ENCODE measurements at places on chromosomes 13 and 19.

- DNase-seq: no peak
Measured at GRCh38 chr13:49620170-49620621, 8.1 kb upstream of the ARL11 start.

- DNase-seq: no peak
Measured at GRCh38 chr13:102907016-102907756, 61.4 kb downstream of the ERCC5 start.

DNA sequence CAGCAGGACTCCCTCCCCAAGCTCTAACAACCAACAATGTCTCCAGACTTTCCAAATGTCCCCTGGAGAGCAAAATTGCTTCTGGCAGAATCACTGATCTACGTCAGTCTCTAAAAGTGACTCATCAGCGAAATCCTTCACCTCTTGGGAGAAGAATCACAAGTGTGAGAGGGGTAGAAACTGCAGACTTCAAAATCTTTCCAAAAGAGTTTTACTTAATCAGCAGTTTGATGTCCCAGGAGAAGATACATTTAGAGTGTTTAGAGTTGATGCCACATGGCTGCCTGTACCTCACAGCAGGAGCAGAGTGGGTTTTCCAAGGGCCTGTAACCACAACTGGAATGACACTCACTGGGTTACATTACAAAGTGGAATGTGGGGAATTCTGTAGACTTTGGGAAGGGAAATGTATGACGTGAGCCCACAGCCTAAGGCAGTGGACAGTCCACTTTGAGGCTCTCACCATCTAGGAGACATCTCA lies 6.2 kb upstream of the CEACAM5 start:
- no peak for DNase-seq

GRCh38 chr13:19345916-19346422 lies 164.3 kb upstream of the TUBA3C start:
- DNase-seq: no peak

DNA sequence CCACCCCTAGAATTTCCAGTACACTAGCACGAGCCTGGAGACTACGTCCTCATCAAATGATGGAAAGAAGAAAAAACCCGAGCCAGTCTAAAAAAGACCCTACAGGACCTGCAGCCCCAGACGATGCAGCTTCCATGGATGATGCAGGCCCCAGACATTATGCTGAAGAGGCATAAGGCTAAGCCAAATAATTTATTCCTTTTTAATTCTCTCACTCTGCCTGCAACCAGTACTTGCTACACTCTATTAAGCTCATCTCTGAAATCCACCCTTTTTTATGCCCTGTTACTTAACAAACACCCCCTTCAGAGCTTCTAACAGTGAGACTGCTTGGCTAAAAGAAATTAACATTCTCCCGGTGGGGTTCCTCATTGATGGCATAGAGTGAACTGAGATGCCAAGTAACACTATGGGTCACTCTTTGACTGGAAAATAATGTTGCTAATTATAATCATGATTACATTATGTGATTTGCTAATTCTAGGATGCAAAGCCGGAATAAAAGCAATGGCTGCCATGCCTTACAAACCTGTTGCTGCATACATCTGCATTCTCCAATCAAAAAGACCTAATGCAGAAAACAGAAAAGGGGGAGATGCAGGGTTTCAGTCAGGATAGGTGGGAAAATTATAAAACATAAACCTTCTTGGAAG lies 1462.4 kb downstream of the UQCRFS1 start:
- DNase-seq: no peak

DNA sequence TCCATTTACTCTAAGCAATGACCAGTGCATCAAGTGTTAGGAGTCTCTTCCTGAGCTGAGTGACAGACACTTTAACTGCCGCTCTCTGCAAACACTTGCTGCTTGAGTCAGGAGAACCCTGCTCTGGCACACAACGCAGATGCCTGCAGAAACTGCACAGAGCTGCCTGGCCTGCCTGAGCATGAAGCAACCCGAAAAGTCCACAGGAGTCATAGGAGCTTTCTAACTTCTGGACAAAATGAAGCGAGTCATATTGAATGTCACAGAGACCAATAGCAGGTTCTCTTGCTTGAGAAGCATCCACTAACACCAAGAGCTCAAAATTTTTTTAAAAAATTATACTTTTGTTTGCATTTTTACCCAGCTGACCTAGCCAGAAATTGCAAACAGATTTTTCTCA lies 232.4 kb downstream of the LHFPL6 start:
- peak; percentile 83 for DNase-seq

DNA sequence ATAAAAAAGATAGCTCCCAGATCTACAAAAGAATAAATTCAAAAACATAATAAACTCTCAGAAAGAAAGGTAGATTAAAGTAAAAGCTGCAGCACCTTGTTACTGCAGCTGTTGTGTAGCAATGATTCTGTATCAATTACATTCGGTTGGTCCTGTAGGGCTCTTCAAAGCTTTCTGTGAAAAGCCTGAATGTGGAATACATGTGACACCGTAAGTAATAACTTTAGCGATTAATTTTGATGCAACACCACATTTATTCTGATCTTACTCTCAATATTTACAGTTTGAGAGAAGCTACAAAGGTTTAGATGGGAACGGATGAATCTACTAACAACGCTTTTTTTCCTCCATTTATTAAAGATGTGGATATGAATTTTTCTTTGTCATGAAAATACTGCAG lies 279.2 kb downstream of the DACH1 start:
- no peak for DNase-seq

- DNase-seq: peak; percentile 44
Measured at GRCh38 chr19:6059988-6060599, 50.2 kb downstream of the RFX2 start.

- DNase-seq: no peak
Measured at GRCh38 chr13:98965325-98965724, 12.5 kb downstream of the DOCK9 start.

DNA sequence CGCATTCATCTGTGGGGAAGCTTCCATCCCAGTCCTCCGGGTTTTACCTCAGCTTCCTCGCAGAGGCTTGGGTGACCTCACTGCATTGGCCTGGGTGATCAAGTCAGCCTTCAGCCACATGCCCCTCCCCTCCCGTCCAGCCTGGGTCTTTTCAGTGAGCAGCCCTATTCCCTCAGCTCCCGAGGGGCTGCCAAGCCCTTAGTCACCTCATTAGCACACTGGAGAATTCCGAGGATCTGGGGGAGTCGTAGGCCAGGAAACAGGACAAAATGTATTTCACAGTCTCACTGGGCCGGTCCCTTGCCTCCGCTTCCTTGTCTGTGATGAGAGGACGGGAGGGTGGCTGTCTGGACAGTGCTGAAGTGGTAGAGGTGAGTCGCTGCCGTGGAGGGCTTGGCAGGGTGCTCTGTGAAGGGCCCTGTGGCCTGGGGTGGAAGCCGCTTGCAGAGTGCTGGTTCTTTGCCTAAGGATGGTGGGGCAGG lies 19.9 kb downstream of the KDM4B start:
- peak; percentile 92 for DNase-seq

DNA sequence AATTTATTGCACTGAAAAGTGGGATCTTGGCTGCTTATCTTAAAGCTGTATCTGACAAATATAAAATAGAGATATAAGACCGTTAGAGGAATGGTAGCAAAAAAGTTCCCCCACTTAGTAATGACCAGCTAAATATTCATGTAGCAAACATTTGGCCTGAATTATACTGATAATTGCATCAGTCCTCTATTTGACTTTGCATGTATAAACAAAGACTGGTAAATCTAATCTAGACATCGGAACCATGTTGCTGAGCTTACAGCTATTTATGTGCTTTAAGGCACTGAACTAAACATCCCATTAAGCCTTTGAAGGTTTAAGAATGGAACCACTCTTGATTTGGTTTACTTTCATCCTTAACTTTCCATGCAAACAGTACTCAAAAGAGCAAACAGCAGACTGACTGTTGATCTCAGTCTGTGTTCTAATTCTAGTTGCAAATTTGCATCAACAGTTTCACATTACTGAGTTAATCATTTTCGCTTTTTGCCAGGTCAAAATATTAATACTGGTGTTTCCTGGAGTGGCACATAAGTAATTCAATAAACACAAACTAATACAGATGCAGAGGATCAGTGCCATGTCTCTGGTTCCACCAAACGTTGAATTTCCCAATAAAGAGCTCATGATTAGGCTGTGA lies 203.5 kb upstream of the HTR2A start:
- no peak for DNase-seq

DNA sequence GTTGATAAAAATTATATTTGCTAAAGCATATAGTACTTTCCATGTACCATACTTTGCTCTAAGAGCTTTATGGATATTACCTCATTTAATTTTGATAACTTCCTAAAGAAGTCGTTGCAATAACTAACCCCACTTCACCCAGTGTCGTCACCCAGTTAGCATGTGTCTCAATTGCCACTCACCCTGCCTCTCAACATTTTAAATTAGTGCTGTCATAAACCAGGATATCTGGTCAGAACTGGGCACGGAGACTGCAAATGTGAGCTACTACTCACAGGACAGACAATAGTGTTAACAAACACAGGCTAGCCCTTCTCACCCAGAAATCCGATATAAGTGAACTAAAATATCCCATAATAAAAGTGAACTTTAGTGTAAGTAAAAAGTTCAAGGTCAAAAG lies 430.6 kb downstream of the KLF12 start:
- no peak for DNase-seq

DNA sequence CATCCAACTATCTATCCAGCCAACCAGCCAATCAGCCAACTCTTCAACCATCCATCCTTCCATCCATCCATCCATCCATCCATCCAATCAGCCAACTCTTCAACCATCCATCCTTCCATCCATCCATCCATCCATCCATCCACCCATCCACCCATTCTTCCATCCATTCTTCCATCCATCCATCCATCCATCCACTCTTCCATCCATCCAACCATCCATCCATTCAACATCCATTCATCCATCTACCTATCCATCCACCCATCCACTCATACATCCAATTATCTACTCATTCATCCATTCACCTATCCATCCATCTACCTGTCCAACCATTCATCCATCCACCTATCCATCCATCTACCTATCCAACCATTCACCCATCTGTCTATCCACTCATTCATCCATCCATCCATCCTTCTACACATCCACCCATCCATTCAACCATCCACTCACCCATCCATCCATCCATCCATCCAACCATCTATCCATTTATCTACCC lies 9.4 kb downstream of the ARHGEF18 start:
- no peak for DNase-seq

- no peak for DNase-seq
Measured at GRCh38 chr19:51692468-51692867, 662 bp upstream of the SPACA6 start.

DNA sequence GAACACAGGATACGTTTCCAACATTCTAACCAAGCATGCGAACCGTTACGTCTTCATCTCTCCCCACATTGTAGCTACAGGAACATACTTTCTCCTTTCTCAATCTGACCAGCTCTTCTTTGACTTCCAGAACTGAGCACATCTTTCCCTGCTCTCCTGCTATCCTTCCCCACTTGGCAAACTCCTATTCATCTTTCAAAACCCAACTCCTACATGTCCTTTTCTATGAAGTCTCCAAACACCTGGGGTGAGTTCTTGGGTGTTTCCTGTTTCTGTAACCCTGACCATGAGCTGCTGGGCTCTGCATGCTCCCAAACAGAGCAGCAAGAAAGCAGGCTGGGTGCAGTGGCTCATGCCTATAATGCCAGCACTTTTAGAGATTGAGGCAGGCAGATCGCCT lies 6.6 kb downstream of the ACER1 start:
- DNase-seq: no peak

DNA sequence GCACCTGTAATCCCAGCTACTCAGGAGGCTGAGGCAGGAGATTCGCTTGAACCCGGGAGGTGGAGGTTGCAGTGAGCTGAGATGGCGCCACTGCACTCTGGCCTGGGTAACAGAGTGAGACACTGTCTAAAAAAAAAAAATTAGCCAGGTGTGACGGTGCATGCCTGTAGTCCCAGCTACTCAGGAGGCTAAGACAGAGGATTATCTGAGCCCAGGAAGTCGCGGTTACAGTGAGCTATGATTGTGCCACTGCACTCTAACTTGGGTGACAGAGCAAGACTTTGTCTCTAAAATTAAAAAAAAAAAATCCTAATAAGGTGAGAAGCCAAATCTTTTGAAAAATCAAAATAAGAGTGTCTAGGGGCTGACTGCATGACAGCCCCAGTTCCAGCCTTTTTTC lies 9.7 kb upstream of the CEBPA start:
- no peak for DNase-seq

Measured in ascending aorta (tissue), 2 donors.